ENCODE measurements at places on chromosomes 6 and 20. TPM values are rescaled to one million over a fixed set of nuclear protein-coding genes. Genes with fewer than 3 reads are reported as not detected.

The JAG1 gene
- 69.1 TPM for total RNA-seq

The SLPI gene
- 3.0 TPM for total RNA-seq

The RAET1G gene
- not detected for total RNA-seq

The ALDH5A1 gene
- 42.4 TPM for total RNA-seq

The ELOVL5 gene
- total RNA-seq, result 75.6 TPM

The ADGRF4 gene
- total RNA-seq, result 10.6 TPM

The ZNF512B gene
- 47.9 TPM for total RNA-seq

The TRMT6 gene
- total RNA-seq, result 30.0 TPM

The POPDC3 gene
- 0.84 TPM for total RNA-seq

The ASIP gene
- not detected for total RNA-seq

The TGM3 gene
- not detected for total RNA-seq

The EDN1 gene
- 13.5 TPM for total RNA-seq

The BPIFB2 gene
- total RNA-seq, result not detected

The FNDC11 gene
- not detected for total RNA-seq

The RNF39 gene
- total RNA-seq, result 0.23 TPM

The ELOVL2 gene
- not detected for total RNA-seq

The OOEP gene
- total RNA-seq, result not detected

The OR12D1 gene
- not detected for total RNA-seq

The ARMC12 gene
- total RNA-seq, result not detected

The EDEM2 gene
- 41.2 TPM for total RNA-seq

The NELFE gene
- 82.0 TPM for total RNA-seq

The REV3L gene
- total RNA-seq, result 28.8 TPM

The PRRT1 gene
- 2.0 TPM for total RNA-seq

The TRIM15 gene
- 6.9 TPM for total RNA-seq

The GMDS gene
- total RNA-seq, result 31.1 TPM
